ENCODE measurements at places on chromosomes 7 and 10. TPM values are rescaled to one million over a fixed set of nuclear protein-coding genes. Genes with fewer than 3 reads are reported as not detected.

Gene HOXA6
- not detected for total RNA-seq

Gene PGAM2
- total RNA-seq: 0.17 TPM

Gene NKX1-2
- total RNA-seq: under 0.01 TPM

Gene CYP2E1
- 0.44 TPM for total RNA-seq
